ENCODE measurements at places on chromosomes 2 and 18.

DNA sequence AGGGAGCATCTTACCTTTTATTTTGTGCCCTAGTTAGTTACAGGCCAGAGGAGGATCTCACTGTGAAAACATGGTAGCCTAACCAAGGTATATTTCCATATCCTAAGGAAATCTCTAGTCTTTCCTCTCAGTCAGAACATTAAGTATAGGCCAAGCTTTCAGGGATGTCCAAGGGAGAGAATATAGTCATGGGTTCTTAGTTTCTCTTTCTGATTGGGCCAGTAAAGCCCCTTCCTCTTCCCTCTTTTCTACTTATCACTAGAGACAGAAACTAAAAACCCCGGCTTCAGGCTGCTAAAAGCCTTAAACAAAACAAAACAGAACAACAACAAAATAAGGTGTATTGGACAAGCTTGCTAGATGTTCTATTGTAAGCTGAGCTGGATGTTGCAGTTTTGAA lies 44.3 kb upstream of the TNFRSF11A start:
- DNase-seq: peak; percentile 12

DNA sequence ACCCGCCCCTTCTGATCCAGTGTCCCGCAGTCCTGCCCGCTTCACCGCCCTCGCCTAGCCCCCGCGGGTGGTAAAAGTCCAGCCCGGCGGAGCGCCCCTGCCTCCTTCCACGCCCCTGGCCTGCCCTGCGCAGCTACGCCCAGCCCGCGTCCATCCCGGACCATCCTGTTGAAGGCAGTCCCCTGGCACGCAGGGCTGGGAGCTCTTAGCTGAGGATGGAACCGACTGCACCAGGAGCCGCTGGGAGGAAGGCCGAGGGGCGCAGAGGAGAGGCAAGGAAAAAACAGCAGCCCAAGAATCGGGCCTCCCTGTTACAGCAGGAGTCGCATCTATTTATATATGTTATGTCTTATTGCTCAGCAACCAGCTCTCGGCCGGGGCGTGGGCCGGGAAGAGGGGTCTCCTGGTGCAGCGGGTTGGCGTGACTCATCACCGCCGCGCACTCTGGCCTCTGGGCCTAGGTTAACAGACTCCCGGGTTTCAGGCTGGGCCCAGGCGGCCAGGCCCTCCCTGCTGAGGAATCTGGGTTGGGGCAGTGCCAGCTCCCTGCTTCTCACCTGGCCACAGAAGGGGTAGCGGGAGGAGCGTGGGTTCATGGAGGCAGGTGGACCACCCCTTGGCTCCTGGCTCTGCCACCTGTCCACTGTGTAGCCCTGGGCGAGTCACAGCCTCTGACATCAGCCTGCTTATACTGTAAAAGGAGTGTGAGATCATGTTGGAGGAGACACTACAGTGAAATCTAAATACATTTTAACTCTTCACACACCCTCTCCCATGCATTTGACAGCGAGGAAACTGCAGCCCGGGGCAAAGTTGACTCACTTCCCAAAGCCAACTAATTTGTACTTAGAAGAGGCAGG lies 13.4 kb upstream of the MAP3K2 start:
- peak; percentile 69 for DNase-seq

- no peak for DNase-seq
Observed at GRCh38 chr2:64157792-64158191, 13.6 kb upstream of the PELI1 start.

- no peak for DNase-seq
Observed at GRCh38 chr2:171491292-171491691, 31.0 kb upstream of the CYBRD1 start.

- DNase-seq: no peak
Observed at GRCh38 chr2:6914828-6915227, 2.4 kb upstream of the RNF144A start.

GRCh38 chr2:19062370-19062769 lies 296.1 kb downstream of the OSR1 start:
- no peak for DNase-seq

DNA sequence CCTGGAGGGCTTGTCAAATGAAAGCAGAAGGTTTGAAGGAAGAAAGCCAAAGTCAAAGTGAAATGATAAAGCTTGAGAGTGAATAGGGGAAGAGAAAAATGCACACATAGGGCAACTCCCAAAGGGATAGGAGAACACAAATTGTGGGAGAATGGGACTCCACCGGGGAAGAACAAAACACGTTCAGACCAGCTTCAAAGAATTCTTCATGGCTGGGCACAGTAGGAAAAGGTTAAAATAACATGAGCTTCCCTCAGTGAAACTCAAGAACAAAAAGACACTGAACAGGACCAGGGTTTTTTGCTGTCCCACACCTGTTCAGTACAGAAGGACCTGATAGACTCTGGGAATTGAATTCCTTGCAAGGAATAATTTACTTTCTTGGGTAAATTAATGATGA lies 123.1 kb upstream of the NCKAP5 start:
- DNase-seq: no peak

GRCh38 chr18:69491576-69491975 lies 90.9 kb downstream of the DOK6 start:
- no peak for DNase-seq

DNA sequence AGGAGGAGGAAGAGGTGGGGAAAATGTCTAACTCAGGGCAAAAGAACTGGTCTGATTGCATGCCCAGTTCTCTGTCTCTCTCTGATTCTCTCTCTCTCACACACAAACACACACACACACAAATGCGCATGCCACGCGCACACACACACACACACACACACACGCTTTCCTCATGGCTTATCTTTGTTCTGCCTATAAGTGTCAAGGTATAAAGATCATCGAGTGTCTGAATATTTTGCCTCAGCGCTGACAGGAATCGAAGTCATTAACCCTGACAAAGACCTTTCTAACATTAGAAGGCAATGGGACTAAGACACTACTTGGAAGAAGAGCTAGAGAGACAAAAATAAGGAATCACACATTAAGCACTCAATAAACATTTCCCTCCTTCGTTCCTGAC lies 497.1 kb upstream of the KLHL29 start:
- no peak for DNase-seq

GRCh38 chr2:164717000-164717803 lies 95.9 kb upstream of the GRB14 start:
- peak; percentile 27 for DNase-seq

DNA sequence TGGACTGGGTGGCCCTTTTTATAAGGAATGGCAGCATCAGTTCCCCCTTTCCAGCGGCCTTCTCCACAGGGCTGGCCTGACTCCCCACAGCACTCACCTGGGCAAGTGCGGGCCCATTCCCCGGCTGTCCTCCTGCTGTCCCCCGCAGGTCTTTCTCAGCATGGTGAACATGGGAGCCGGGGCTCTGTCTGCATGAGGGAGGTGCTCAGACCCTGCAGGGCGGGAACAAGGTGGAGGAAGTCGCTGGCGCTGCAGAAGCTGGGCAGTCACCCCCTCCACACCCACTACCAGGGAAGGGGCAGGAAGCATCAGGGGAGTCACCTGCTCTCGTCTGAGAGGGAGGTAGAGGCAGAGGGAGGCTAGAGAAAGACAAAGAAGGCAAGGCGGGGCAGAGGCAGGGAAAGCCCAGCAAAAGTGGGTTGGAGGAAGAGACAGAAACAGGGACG lies 12.2 kb downstream of the HES6 start:
- no peak for DNase-seq

Data from muscle of arm (tissue), 14 donors.